ENCODE measurements at places on chromosomes 1 and 21. TPM values are rescaled to one million over a fixed set of nuclear protein-coding genes. Genes with fewer than 3 reads are reported as not detected.

The RGS13 gene
- not detected for total RNA-seq

The C4BPB gene
- not detected for total RNA-seq

The AMY1B gene
- total RNA-seq = not detected

The RASSF5 gene
- total RNA-seq = 1.8 TPM

The ADIPOR1 gene
- 62.4 TPM for total RNA-seq

The PERM1 gene
- total RNA-seq = not detected

The DNAJC28 gene
- 2.3 TPM for total RNA-seq
